Cardiac muscle cell (in vitro differentiated cells and primary cell): ENCODE measurements at places on chromosomes 3 and 15. TPM values are rescaled to one million over a fixed set of nuclear protein-coding genes. Genes with fewer than 3 reads are reported as not detected.

PEX11A gene
- 5.9 and 11.8 TPM in 2 replicates for total RNA-seq

DNA sequence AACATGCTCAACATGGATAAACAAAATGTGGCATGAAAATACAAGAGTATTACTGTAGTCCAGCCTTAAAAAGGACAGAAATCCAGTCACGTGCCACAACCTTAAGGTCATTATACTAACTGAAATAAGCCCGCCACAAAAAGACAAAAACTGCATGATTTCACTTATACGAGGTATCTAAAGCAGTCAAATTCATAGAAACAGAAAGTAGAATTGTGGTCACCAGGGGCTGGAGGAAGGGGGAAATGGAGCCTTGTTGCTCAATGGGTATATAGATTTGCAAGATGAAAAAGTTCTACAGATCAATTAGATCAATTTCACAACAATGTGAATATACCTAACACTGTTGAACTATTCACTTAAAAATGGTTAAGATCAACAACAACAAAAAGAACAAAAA, 7.4 kb downstream of the GLB1 start:
- DNase-seq, result no peak

- DNase-seq, result no peak
Measured at GRCh38 chr15:62357431-62357830, 192.3 kb upstream of the C2CD4B start.

GRCh38 chr3:5343459-5343858, 156.0 kb downstream of the EDEM1 start:
- DNase-seq, result no peak

GRCh38 chr3:16234281-16234680, 30.5 kb downstream of the DPH3 start:
- no peak for DNase-seq

GRCh38 chr15:49855917-49856637, 235.2 kb downstream of the DTWD1 start:
- DNase-seq, result no peak

SKOR1 gene
- 0.85 and 1.1 TPM in 2 replicates for total RNA-seq

- DNase-seq, result no peak
Measured at GRCh38 chr15:85515212-85515611, 134.8 kb downstream of the AKAP13 start.

UBE2E2 gene
- total RNA-seq, result 139 and 140 TPM in 2 replicates

- peak; percentile 37 for DNase-seq
Measured at GRCh38 chr3:151687076-151687475, 46.7 kb upstream of the AADACL2 start.

- DNase-seq, result no peak
Measured at GRCh38 chr3:3801494-3801841, 2.2 kb downstream of the LRRN1 start.

DNA sequence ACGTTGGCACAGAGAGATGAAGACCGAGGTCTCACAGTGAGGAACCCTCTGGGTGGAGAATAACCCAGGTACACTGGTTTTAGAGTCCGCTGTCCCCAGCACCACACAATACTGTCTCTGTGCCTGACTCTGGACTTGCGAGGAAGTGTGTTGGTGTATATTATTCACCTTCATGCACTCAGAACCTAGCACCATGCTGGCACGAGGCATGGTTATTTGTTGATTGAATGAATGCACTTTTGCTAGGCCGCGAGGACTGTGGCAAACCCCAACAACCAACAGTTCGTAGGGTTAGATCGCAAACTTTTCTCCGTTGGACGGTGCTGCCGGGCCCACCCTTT, 484 bp upstream of the C3orf52 start:
- peak; percentile 17 for DNase-seq

GUCA1C gene
- not detected in 2 replicates for total RNA-seq

DNA sequence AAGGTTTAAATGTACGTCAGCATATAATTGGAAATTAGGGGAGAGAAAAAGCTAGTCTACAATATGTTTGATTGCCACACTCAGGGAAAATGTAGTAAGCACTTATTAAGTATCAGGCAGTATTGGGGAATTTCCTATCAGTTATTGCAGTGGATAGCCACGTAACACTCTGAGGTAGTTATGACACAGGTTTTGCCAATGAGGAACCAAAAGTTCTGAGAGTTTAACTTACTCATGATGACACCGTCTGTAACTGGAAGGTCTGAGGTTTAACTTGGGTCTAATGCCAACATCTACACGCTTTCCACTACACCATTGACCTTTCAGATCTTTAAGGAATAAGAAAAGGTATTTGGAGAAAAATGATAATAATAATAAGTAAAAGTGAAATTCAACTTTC, 89.5 kb downstream of the ZMAT3 start:
- DNase-seq, result no peak

B3GNT5 gene
- total RNA-seq, result 0.69 and 0.99 TPM in 2 replicates

FSIP1 gene
- 0.33 and 0.42 TPM in 2 replicates for total RNA-seq

PIK3CA gene
- 6.5 and 13.0 TPM in 2 replicates for total RNA-seq

GRCh38 chr3:132564070-132564465, 33.0 kb upstream of the ACKR4 start:
- DNase-seq, result no peak

- DNase-seq, result no peak
Measured at GRCh38 chr3:141262308-141262705, 30.7 kb downstream of the PXYLP1 start.

CRYGS gene
- 0.69 and 1.3 TPM in 2 replicates for total RNA-seq

DNA sequence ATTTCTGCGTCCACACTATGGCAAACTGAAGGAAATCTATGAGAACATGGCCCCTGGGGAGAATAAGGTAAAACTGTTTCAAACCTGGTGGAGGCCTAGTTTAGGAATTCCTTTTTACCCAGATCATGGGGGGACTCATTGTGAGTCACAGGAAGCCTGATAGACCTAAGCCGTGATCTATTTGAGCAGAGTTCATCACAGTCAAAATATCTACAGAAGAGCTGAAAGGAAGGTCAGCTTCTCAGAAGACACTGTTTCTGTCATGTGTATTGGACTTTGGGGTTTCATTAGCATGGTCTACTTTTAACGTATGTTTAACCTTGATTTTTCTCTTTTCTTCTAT, 1.3 kb downstream of the PSMD2 start:
- no peak for DNase-seq

GRCh38 chr15:73009066-73010056, 42.9 kb upstream of the NEO1 start:
- DNase-seq, result no peak

CGNL1 gene
- 97.4 and 134 TPM in 2 replicates for total RNA-seq

PLAAT1 gene
- total RNA-seq, result 35.4 and 44.1 TPM in 2 replicates

GRCh38 chr15:84919106-84919667, 34.7 kb downstream of the SLC28A1 start:
- DNase-seq, result no peak

GOLGA8N gene
- total RNA-seq, result 1.7 and 4.9 TPM in 2 replicates
